ENCODE measurements at places on chromosomes 5 and 9.

- DNase-seq: no peak
Measured at GRCh38 chr5:167458412-167458811, 833.0 kb upstream of the WWC1 start.

- DNase-seq: no peak
Measured at GRCh38 chr9:8133606-8134005, 334.0 kb upstream of the DMAC1 start.

- DNase-seq: no peak
Measured at GRCh38 chr5:62707131-62707530, 128.5 kb downstream of the LRRC70 start.

DNA sequence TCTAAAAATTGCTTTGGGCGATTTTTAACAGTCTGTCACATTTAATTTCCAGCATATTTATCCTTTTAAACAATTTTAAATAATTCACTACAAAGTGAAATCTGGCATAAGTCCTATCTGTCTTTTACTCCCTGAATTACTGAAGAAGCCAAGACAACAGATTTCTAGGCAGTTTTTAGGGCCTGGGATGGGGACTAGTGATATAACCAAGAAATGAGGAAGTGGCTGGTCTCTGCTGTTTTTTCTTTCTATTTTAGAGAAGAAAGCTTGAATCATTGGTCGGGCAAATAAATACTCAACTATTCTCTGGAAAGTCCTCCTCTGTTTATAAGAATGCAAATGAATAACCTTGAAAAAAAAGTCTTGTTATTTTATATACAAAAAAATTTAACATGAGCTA lies 79.7 kb upstream of the SSBP2 start:
- no peak for DNase-seq

DNA sequence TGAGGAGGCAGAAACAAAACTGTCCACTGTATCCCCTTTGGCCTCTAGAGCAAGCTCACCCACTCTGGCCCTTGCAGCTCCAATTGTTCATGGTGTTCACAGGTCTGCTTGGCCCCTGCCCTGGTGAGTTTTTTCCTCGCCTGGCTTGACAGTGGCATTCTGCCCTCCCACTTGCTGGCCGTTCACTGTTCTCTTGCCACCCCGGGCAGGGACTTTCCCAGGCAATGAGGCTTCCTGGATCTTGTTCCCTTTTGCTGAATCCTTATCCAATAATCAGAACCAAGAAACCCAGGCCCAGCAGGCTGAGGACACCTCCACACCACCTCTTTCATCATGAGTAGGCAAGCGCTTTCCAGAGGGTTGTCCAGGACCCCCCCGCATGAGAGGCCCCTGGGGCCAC lies 31.2 kb downstream of the ZNF618 start:
- DNase-seq: no peak

- no peak for DNase-seq
Measured at GRCh38 chr9:119802621-119803020, 433.4 kb upstream of the BRINP1 start.

Data from hematopoietic multipotent progenitor cell treated with erythropoietin and hydrocortisone succinate and interleukin-3 and kit ligand, for 17 days (in vitro differentiated cells).